Hypothalamus (tissue), 51 donors: ENCODE measurements at places on chromosomes 7 and 10.

DNA sequence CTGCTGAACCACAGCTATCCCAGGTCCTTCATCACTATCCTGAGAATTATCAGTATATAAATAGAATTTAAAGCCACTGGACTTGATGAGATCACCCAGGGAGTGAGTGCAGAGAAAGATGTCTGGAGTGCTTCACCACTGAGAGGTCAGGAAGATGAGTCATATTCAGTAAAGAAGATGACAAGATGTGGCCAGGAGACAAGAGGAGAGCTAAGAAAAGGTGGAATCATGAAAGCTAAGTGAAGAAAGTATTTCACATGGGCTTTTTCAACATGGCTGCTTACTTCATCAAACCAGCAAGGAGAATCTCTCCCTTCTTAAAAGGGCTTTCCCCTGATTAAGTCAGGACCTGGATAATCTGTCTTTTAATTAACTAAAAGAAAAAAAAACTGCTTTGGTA lies 9.1 kb upstream of the PRKAR2B start:
- no peak for DNase-seq

GRCh38 chr7:23290993-23291392 lies 8.1 kb upstream of the MALSU1 start:
- DNase-seq, result no peak

DNA sequence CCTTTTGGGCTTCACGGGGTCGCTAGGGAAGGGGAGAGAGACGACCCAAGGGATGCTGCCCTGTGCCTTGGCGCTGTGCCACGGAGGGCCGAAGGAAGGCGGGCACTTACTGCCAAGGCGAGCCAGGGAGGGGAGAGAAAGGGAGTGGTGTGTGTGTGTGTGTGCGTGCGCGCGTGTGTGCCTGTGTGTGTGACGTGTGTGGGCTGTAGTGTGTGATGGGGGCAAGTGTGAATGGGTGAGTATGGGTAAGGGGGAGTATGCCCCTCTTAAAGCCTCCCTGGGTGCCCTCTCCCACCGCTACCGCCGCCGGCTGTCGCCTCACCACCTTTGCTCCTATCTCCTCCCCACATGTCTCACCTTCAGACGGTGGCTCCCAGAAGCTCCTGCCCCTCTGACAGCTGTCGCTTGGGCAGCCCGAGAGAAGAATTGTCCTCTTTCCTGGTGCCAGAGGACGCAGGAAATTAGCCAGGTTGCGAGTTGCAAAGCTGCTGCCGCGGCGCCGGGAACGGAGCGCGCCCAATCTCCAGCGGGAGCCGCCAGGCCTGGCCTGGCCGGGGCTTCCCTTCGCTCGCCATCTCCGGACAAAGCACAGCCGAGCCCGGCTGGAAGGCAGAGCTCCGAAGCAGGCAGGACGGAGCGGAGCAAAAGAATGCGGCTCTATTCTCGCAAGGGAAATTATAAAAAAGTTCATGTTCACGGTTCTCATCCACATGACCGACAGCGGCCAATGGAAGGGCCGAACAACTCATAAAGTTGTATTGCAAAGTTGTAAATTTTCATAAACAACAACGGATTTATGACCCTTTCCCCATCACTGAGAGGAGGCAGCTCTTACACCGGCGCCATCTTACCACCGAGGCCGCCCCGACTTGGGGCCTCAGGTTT lies at the start of gene HOXA3:
Gene HOXA3, minus strand, starts transcription at position 653 of the 885 bp plus-strand sequence. CDS start 41,943 bp downstream, outside the sequence.
- DNase-seq, result no peak

DNA sequence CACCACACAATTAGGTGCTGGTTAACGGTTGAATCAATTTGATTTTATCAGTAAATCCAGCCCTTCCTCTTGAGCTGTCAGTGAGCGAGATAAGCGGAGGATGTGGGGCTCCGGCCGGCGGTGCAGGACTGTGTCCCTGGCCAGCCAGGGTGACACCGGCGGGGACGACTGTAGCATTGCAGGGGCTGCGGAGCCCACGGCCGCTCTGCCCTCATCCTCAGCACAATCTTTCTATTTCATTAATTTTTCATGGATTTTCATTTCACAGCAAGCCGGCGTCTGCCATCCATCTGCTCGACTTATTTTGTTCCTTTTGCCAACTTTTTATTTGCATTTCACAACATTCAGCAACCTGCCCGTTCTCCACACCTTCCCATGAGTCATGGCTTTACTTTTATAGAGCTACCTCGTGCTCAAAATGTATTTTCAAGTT lies 4.7 kb downstream of the ADARB2 start:
- DNase-seq, result no peak

GRCh38 chr10:58486821-58487220 lies 25.9 kb upstream of the BICC1 start:
- DNase-seq, result no peak

- DNase-seq, result no peak
Observed at GRCh38 chr7:127477295-127478023, 85.0 kb upstream of the ZNF800 start.

- DNase-seq, result no peak
Observed at GRCh38 chr10:125064681-125065492, 95.5 kb downstream of the CTBP2 start.

- no peak for DNase-seq
Observed at GRCh38 chr7:68432585-68432984, 1165.7 kb upstream of the AUTS2 start.

DNA sequence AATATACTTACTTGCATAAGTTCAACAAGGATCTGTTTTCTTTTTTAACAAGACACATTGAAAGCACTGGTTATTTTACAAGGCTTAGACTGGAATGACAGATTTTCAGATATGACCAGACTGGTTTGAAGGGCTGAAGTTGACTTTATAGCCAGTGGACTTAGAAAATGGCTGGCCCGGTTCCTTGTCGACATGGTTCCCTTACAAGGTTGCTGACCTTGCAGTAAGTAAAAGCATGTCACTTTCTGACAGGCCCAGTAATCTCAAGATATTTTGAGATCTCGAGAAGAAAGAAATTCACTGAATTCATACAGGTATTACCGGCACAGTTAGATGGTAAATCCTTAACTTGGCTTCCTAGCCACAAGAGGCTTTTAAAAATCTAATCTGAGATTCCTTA lies 136.5 kb downstream of the COBL start:
- no peak for DNase-seq

DNA sequence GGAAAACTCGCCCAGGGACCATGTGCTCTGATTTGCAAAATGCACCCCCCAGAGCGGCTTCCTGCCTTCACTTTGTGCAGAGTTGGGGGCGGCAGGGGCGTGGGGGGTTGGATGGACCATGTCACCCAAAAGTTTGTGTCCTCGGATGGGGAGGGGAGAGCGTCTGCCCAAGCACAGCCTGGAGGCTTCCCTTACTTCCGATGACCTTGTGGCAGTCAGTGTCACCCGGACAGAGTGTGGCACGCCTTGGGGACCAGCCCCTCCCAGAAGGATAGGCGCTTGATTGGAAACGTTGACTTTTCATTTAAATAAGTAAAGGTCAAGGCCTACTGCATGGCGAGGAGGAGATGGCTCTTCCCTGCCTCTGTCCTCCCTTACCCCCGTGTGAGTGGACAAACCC lies 71.6 kb downstream of the LHPP start:
- DNase-seq, result no peak

DNA sequence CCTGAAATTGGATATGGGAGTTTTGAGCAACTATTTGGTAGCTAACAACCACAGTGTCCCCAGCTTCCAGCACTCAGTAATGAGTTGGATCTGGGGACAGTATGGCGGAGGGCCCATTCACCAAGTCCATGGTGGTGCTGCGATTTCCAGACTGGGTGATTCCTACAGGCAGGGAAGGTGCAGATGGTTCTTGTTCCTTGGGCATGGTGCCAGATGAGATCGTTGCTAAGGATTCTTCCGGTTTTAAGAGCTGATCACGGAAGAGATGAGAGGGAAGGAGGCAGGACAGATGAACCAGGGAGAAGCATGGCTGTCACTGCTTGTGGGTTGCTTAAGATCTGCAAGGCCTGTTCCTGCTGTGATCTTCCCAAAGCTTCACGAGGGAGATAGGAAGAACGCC lies 380.3 kb downstream of the TCERG1L start:
- DNase-seq, result no peak

DNA sequence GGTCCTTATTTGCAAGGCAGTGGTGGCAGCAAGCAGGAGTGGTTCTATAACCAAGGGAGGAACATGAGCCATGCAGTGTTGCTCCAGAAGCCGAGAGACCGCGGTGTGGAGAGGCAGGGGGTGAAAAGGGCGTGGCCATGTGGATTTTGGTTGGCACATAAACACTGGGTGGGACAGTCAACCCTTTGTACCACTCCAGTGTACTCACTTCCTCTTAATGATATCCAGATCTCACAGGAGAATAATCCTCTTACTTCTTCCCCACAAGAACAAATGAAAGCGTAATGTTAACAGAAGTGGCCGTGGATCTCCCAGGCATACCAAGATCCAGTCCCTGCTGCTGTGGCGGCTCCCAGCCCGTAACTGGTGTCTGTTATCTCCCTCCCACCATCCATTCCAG lies 42.4 kb downstream of the XRCC2 start:
- no peak for DNase-seq
